Thoracic aorta (tissue), 2 donors: ENCODE measurements at places on chromosomes 6 and 20.

DNA sequence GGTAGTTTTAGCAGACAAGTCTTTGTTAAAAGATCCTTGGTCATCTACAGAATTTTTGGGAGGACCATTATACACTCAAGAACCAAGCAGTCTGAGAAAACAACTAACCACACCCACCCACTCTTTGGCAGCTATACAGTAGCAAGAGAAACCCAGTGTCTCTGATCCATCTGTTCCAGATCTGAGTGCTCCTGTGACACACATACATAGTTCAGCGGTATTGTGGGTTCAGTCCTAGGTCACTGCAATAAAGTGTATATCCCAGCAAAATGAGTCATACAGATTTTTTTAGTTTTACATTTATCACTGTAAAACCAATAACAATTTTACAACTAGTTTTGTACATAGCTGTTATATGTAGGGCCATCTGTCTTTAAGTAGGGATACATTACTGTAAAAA lies 47.4 kb upstream of the PAK5 start:
- no peak for DNase-seq
- no peak overlapping the region for H3K4me3 ChIP-seq
- no peak overlapping the region for H3K27ac ChIP-seq
- H3K4me1 ChIP-seq, result no peaks in the 10 kb centered on the region

DNA sequence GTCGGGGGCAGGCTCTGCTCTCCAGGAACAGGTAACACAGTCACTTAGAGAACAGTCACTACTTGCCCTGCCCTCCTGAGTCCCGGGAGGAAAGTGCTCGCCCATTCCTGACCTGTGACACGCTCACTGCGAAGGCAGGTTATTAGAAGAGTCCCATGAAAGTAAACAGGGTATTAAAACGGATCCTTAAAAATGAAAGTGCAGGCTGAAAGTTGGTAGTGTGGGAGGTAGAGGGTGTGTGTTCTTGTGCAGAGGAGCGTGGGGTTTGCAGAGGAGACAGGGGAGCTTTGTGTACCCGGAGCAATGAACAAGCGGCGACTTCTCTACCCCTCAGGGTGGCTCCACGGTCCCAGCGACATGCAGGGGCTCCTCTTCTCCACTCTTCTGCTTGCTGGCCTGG lies at the start of gene CCN6:
CCN6 (plus strand) TSS at position 104 of the 400 bp plus-strand sequence; CDS start at position 358, 254 bp downstream.
- no peaks in the 10 kb centered on the region for H3K27me3 ChIP-seq
- no peak within 1 kb of the TSS for H3K27ac ChIP-seq
- H3K36me3 ChIP-seq, result no peaks in the 10 kb centered on the region
- DNase-seq, result no peak
- H3K4me3 ChIP-seq, result no peak within 1 kb of the TSS

- H3K36me3 ChIP-seq, result no peaks in the 10 kb centered on the region
- DNase-seq, result no peak
- no peak overlapping the region for H3K27ac ChIP-seq
- no peak overlapping the region for H3K4me3 ChIP-seq
- H3K27me3 ChIP-seq, result no peaks in the 10 kb centered on the region
Measured at GRCh38 chr6:5453546-5453945, 192.2 kb downstream of the FARS2 start.

DNA sequence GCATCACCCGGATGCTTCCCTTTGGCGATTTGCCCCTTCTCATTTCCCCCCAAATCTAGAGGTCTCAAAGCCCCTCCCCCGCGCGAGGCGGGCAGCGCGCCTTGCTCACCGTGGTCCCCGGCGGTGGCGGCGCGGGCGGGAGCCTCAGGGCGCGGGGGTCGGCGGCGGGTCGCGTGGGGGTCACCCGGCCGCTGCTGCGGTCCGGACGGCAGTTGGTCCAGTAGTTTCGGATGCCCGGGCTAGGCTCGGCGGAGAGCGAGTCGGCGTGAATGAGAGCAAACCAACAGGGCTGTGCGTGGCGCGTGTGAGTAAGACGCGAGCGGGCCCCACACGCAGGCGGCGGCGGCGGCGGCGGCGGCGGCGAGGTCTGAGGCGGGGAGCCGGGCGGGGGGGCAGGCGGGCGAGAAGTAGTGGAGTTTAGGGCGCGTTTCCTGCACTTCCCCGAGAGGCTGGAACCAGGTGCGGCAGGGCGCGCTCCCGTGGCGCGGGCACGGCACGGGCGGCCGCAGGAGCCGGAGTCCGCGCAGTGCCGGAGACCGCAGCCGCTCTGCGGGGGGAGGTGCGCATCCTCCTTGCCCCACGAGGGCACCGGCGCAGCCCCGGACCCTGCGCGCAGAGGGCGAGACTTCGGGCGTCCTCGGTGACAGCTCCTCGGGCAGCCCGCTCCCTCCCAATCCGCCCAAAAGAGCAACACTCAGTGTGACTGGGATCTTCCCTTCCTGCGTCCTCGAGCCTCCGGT lies 567 bp downstream of the HS3ST5 start:
- peak overlapping the region; percentile 73 for H3K4me3 ChIP-seq
- no peaks in the 10 kb centered on the region for H3K27me3 ChIP-seq
- H3K4me1 ChIP-seq, result no peaks in the 10 kb centered on the region
- H3K27ac ChIP-seq, result no peak overlapping the region

DNA sequence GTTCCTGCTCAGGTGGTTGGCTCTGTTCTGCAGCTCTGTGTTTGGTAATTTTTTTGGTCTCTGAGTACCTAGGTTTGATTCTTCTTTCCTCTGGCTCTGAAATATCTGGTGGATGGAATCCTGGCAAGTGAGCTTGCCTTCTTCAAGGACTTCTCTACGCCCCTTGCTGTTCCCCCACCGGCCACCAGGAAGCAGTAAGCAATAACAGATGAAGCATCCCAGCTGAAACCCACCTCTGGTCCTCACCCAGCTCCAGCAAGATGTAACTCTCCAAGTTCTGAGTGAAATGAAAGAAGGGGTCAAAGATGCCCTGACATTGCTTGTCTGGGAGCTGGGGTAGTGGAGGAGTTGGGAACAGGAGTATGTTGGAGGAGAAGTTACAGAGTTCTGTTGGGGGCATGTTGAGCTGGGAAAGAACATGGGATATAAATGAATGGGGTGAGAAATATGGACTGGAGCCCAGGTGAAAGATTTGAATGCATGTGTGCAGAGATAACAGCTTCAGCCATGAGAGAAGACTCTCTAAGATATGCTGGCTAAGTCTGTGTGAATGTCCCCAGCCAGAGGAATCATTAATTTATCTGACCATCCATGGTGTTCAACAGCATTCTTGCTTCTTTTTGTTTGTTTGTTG lies 51.3 kb upstream of the GLP1R start:
- no peaks in the 10 kb centered on the region for H3K36me3 ChIP-seq
- DNase-seq, result no peak
- no peak overlapping the region for H3K27ac ChIP-seq
- H3K27me3 ChIP-seq, result no peaks in the 10 kb centered on the region
- H3K4me1 ChIP-seq, result no peaks in the 10 kb centered on the region

DNA sequence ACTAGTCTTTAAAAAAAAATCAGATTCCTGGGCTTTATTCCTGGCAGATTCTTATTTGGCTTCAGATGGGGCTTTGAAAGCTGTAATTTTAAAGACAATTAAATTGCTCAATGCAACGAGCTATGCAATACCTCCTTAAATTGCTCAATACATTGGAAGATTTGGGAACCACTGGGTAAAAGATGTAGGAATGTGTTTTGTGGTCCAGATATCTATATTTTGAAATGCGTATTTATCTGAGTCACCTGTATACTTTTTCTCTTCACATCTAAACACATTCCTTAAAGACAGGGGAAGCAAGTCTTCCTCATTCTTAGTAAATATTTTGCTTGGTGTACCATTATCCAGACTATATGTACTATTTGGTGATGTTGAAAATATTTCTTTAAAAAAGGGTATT lies 29.6 kb upstream of the MAP7 start:
- no peak overlapping the region for H3K4me3 ChIP-seq
- H3K27ac ChIP-seq, result no peak overlapping the region
- H3K36me3 ChIP-seq, result peaks cover 28% of the 10 kb centered on the region
- DNase-seq, result no peak

GRCh38 chr6:71082033-71082650 lies 125.3 kb upstream of the B3GAT2 start:
- no peaks in the 10 kb centered on the region for H3K36me3 ChIP-seq
- H3K27me3 ChIP-seq, result no peaks in the 10 kb centered on the region
- peaks cover 10% of the 10 kb centered on the region for H3K4me1 ChIP-seq
- no peak overlapping the region for H3K27ac ChIP-seq

DNA sequence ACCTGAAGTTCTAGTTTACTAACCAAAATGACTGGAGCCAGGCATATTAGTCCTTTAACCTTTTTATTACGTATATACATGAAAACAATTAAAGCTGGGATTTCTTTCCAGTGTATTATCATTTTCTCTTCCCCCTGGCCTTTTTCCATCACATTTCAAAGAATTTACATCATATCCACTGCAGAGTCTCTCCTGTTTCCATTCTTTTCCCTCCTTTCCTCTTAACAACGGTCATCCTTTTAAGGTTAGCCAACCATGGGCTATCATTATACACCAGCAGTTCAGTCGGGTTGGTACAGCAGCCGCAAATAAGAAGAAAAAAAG lies 104.6 kb downstream of the TFAP2A start:
- no peaks in the 10 kb centered on the region for H3K36me3 ChIP-seq
- no peaks in the 10 kb centered on the region for H3K4me1 ChIP-seq
- DNase-seq, result no peak
- H3K27me3 ChIP-seq, result no peaks in the 10 kb centered on the region
- no peak overlapping the region for H3K27ac ChIP-seq

DNA sequence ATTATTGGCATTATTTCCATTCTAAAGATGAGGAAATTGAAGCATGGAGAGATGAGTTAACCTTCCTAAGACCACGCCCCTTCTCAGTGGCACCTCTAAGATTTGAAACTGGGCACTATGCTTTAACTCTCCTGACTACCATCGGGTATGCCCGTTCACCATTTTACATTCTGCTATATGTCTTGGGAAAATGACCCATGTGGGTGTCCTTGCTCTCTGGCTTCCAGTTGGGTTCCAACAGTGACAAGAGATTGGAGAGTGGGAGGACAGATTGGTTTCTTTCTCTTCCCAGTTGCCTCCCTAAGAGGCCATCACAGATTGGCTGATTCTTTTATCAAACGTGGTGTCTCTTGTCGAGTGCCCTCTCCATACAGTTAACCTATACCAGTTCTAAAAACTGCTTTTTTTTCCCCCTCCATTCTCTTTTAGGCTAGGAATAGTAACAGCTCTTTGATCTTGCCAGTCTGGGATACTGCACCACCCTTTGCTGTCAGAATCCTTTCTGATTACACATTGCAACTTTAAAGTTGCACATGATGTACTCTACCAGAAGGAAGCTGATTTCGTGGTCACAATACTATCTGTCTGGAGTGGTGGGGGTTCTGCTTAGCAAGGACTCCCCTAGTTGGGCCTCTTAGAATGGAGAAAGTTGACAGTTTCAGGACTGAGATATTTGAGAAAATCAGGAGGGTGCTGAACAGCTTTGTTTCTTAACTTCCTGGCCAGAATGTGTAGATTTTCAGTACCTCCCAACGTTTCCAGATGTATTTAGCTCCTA lies 88.0 kb upstream of the ELOVL5 start:
- no peaks in the 10 kb centered on the region for H3K27me3 ChIP-seq
- no peak overlapping the region for H3K4me3 ChIP-seq
- no peak for DNase-seq
- peaks cover 27% of the 10 kb centered on the region for H3K4me1 ChIP-seq
- H3K27ac ChIP-seq, result no peak overlapping the region

DNA sequence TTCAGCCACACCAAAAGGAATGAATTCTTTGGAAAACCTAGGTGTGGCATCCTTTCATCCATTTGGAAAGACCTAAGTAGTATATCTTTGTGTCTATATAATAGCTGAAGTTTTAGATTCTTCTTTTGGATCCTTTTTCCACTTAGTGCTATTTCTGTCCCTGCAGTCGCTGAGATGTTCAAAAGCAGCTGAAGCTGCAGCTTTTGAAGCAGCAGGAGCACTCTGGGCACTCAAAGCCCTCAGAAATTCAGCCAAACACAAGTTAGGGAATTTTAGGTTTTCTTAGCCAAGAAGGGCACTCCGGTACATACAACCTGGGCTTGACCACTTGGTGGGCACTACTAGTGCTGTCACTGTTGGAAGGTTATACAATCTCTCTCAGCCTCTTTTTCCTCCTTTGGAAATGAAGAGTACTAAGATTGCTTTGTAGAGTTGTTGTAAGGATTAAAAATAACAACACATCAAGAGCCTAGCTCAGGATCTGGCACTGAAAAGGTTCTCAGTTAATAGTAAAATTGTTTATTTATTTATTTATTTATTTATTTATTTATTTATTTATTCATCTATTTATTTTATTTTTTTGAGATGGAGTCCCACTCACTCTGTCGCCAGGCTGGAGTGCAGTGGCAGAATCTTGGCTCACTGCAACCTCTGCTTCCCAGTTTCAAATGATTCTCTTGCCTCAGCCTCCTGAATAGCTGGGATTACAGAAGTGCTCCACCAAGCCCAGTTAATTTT lies 71.9 kb upstream of the SLC22A16 start:
- H3K27me3 ChIP-seq, result no peaks in the 10 kb centered on the region
- no peaks in the 10 kb centered on the region for H3K36me3 ChIP-seq
- no peak for DNase-seq
- no peak overlapping the region for H3K27ac ChIP-seq
- no peak overlapping the region for H3K4me3 ChIP-seq
- no peaks in the 10 kb centered on the region for H3K4me1 ChIP-seq

- H3K4me1 ChIP-seq, result no peaks in the 10 kb centered on the region
- no peak overlapping the region for H3K27ac ChIP-seq
- DNase-seq, result no peak
- H3K4me3 ChIP-seq, result no peak overlapping the region
Measured at GRCh38 chr20:35000311-35000921, 44.7 kb downstream of the MYH7B start.

DNA sequence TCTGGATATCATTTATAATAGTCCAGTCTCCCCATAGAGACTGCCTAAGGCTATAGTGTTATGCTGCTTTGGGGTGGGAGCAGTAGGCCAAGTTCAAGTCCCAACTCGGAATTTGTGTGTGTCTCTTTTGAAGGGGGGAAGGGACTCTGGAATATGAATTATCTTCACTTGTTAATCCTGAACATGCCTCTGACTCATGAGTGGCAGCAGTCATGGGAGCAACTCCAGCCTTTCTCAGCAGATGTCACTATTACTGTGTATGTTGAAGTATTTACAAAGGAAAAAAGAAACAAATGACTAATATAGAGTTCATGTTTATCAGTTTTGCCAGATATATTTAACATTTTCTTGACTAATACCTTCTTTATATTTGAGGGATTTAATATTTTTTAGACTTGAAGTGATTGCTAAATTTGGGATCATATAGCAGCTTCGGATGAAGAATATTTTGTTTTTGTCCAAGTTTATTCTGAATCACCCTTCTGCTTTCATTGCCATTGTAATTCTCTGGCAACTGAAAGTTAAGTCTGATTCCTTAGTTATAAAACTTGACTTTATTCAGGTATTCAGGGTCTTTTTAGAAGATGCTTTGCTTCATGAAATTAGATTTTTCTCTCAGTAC lies 23.4 kb downstream of the FAM217A start:
- no peak overlapping the region for H3K4me3 ChIP-seq
- DNase-seq, result peak; percentile 10
- no peaks in the 10 kb centered on the region for H3K27me3 ChIP-seq
- peaks cover 7% of the 10 kb centered on the region for H3K4me1 ChIP-seq
- peaks cover 43% of the 10 kb centered on the region for H3K36me3 ChIP-seq
- H3K27ac ChIP-seq, result no peak overlapping the region
